PC-3 (cell line): ENCODE measurements at places on chromosomes 5 and 9.

DNA sequence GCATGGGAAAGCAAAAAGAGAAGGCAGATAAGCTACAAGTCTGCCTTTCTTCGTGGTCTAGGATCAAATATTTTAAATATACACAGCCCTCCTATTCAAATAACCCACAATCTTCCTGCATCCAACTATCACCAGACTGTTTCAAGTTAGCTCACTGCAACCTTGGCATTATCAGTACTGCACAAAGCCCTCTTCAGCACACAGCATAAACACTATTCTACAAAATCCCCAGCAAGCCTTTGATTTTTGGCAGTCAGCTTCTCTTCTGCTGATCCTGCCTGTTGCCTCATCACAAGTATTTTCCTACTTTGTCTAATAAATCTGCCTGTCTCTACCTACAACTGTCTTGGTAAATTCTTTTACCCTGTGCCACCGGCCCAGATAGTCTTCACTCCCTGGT is 142.9 kb downstream of the COX7C start:
- DNase-seq, result no peak

- no peak for DNase-seq
Observed at GRCh38 chr9:107703651-107704050, 214.1 kb upstream of the KLF4 start.

DNA sequence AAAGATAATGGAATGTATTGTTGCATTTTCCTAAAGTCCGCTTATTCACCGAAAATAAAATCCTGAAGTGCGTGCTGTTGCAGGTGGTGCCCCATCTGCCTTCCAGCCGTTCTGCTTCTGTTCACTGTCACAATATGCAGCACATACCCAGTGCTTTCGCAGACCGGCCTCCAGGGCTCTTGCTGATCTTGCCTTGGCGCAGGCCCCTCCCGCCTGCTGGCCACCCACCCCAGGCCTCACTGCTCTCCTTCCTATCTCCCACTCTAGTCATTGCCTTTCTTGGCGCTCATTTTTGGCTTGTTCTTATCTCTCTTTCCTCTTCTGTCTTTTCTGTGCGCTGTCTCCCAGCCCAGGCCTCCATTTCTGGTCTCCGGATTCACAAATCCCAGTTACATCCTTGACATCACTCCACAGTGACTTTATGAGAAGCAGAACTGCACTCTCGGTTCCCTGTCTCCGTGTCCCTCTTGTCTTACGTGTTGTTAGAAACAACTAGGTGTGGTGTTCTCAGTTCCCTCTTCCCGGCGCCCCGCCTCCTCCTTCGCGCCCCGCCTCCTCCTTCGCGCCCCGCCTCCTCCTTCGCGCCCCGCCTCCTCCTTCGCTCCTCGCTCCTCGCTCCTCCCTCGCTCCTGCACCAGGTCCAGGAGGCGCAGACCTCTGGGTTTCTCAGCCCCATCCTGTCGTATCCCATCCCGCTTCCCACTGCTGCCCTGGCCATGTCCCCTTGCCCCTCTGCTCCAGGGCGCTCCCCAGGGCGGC is 201.7 kb upstream of the OTULINL start:
- no peak for DNase-seq

DNA sequence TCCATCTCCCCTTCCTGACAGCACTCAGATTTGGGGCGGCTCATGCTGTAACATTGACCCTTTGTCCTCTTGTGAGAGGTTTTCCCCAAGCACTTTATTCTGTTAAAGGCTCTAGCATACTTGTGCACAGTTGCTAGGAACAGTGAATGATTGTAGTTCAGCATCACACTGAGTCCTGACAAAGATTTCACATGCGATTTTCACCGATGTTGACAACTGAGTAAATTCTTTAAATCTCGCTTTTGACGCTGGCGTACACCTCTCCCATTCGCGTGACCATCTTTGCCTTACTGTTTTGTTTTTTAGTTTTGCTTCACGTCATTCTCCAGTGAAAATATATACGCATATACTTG is 780 bp downstream of the CDC37L1 start:
- no peak for DNase-seq

DNA sequence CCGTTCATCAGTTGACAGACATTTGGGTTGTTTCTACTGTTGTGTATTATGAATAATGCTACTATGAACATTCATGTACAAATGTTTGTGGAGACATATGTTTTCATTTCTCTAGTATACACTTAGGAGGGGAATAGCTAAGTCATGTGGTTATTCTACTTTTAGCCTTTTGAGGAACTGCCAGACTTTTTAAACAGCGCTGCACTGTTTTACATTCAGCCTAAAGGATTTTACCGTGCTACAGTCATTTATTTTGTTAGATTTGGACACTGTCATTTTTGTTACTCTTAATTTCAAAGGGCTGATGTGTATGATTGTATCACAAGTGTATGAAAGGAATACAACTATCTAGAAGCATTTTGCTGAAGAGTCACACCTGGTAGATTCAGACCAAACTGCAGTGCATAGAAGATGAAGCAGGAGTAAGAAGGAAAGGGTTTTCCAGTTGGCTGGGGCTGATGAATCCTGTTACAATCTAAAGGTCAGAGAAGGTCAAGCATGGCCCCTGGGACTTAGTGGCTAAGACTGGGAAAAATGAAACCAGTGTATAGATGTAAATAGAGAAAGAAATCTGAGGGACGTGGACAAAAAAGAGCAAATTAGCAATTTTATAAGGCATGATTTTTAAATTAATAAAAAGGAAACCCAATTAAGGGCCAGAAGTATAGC is 509.7 kb downstream of the PSAT1 start:
- DNase-seq, result no peak

DNA sequence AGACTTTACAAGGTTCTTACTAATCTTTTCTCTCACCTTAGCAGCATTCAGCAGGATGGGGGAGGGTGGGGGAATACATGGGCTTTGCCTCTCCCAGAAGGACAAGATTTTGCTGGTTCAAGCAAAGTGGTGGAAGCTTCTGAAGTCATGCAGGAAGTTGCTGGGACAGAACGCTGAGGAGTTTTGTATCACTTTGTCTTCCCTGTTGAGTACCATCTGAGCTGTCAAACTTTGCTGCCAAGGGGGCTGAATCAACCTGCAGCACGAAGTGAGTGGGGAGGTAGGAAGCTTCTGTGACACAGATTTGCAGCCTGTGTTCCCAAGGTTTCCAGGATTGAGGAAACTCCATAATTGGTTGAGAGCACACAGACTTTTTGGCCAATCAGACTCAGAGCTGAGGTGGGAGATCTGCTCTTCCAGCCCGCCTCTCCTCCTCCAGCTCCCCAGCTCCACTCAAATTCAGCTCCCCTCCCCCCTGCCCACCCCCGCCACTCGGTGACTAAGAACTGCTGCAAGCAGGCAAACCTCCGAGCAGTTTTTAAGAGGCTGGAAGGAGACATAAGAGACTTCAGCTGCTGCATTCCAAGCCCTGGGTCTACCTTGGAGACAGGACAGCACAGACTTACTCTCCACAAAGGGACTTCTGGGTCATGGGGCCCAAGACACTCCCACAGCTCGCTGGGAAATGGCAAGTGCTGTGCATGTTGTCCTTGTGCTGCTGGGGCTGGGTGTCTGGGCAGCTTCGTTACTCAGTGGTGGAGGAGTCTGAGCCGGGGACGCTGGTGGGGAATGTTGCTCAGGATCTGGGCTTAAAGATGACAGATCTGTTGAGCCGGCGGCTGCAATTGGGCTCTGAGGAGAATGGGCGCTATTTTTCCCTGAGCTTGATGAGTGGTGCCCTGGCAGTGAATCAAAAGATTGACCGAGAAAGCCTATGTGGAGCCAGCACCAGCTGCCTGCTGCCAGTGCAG is at the start of gene PCDHGC5:
Gene PCDHGC5, plus strand, starts transcription at position 491 of the 971 bp plus-strand sequence. Its CDS starts 160 bp downstream, at position 651.
- DNase-seq, result peak; percentile 71

DNA sequence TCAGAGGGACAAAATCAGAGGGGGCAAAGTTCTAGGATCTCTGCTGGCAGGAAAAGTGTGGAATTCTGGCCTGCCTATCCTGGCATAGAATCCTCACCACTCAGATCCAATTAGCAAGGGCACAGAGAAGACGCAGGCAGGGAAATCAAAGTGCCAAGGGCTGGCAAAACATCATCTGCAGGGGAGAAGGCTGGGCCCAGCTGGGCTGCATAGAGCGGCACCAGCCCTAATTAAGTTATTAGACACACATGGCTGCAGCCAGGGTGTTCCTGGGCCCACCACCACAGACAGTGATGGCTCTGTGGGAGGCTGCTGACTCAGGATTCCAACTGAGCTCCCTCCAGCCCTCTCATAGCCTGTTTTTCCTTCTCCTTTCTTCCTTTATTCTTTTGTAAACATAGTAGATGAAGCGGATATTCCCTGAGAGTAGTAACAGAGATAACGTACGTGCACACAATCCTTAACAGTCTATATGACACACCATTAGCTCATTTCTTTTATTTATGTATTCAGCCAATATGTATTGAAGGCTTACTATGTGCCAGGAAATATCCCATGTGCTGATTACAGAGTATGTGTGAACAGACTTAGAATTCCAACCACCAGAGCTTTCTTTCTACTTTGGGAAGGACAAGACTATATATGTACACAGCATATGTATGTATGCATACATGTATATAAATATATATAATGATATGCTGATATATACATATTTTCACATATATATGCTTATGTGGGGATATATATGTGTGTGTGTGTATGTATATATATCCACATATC is 236.1 kb downstream of the ASTN2 start:
- no peak for DNase-seq

DNA sequence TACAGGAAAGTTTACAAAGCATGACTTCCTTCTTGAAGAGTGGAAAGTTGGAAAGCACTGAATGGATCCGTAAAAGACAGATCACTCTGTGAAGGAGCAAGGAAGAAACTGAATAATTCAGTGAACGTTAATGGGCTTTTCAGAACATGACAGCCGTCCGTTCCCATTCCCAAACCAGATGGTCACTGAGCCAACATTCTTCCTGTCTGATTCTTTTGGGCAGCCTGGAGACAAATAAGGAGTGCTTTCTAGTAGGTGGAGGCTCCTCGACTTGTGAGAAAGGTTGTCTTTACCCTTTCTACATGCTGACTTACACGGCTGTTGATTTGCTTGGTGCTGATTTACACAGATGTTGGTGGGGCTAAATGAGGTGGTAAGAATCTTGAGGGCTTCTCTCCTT is 51.0 kb upstream of the PAPPA start:
- no peak for DNase-seq

GRCh38 chr5:134586866-134587524 is 45.6 kb downstream of the SAR1B start:
- DNase-seq, result peak; percentile 78

GRCh38 chr5:106976363-106976762 is 694.4 kb downstream of the EFNA5 start:
- DNase-seq, result no peak

DNA sequence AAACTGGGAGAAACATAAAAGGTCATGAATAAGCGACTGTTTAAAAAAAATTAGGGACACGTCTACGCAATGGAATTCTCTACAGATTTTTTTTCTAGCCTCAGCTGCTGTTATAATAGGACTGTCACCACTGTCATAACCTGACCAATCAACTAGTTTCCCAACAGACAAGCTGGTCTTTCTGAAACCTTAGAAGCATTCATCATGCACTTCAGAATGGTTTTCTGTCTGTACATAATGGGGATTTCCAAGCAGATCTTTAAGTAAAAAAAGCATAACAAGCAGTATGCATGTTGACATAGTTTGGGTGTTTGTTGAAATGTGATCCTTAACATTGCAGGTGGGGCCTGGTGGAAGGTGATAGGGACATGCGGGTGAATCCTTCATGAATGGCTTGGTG is 58.3 kb upstream of the SEMA6A start:
- DNase-seq, result peak; percentile 3

DNA sequence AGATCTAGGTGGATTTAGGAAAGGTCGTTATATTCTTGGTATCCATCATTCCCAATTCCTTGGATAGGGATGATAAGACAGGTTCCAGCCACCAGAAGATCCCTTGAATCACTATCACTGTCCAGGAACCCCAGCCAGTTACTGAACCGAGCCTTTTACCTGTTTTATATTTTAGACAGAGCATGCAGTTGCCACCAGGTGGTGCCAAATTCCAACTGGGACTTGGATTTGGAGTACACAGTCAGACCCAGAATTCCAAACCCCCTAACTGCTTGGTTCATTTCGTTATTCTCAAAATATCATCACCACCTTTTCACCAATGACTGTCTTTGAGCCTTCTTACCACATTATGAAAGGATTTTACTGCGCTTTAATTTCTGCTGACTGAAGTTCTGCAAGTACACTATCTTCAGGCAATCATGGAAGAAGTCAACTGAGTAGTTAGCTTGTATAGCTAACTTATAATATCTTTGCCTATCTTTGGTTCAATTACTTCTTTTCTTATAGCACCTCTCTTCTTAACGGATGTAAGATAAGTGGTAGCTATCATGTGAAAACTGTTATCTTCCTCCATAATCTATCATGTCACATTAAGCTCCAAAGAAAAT is 191.8 kb downstream of the PRR16 start:
- DNase-seq, result peak; percentile 64

DNA sequence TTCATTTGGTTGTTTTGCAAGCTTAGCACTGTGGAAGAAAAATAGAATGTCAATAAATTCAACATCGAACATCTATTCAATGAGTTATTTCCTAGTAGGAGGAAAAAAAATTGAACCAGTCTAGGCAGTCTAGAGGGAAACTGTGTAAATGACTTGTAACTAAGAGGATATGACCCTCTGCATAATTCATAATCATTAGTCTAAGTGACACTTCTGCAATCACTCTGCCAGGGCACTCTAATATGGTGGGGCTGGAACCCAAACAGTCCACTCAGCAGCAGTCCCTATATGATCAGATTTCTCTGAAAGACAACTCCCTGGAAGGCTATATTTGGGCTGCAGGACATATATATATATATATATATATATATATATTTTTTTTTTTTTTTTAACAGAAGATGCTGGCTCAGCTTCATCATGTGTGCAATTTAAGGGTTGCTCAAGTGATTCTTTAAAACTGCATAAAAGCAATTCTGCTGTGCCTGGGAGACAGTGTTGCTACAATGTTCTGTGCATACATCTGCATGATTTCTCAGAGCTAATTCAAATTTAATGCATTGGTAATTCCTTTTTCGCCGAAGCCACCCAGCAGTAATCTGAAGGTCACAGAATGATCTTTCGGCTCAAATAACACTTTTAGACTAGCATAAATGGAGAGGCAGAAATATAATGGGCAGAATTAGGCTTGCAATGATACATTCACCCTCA is 482.1 kb upstream of the ZNF608 start:
- DNase-seq, result no peak

DNA sequence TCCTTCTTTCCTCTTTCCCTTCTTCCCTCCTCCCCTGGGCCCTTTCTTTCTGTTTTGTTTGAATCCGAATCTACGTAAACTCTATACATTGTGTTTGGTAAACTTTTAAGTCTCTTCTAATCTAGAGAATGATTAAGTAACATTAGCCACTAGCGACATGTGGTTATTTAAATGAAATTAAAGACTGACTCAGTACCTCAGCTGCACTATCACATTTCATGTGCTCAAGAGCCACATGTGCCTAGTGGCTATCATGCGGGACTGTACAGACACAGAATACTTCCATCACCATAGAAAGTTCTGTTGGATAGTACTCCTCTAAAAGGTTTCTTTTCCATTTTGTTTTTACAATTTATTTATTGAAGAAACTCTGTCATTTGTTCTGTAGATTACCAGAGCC is 29.0 kb downstream of the DCTN4 start:
- no peak for DNase-seq
